ENCODE measurements at places on chromosomes 3 and 15.

GRCh38 chr3:140439527-140439926 lies 238.3 kb upstream of the TRIM42 start:
- DNase-seq: no peak

- no peak for DNase-seq
Observed at GRCh38 chr15:89172921-89173320, 48.5 kb downstream of the RLBP1 start.

DNA sequence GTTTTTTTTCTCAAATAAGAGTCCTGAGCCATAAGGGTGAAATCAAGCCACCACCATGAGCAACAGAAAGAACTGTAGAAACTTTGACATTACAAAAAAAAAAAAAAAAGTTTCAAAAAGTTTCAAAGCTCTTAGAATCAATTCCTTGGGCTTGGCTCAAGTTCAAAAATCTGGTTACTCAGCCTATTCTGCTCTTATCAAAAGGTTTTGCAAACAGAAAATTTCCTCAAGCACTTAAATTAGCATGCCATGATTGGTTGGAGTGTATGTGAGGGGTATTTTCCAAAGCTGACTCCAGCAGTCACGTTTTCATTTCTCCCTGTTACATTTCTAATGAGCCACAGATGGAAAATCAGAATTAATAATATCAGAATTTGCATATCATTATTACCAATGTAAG lies 12.1 kb upstream of the PEX5L start:
- no peak for DNase-seq

GRCh38 chr3:167091226-167091625 lies 288.9 kb downstream of the ZBBX start:
- DNase-seq: no peak

DNA sequence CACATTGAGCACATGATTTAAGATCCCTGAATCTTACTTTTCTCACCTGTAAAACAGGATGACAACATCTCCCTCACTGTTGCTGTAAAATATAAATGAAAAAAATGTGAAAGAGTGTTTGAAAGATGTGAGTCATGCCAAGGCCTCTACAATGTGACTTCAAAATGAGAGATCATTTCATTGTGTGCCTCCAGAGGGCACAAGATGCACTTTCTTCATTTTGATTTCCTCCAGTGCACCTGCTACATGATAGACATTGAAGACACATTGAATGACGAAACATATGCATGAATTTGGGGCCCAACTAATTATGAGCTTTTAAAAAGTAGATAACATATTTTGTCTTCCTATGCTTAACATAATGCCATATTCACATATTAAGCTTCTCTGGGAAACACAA lies 170.3 kb downstream of the MOBP start:
- no peak for DNase-seq

- no peak for DNase-seq
Observed at GRCh38 chr3:163919154-163919553, 1159.1 kb downstream of the SI start.

DNA sequence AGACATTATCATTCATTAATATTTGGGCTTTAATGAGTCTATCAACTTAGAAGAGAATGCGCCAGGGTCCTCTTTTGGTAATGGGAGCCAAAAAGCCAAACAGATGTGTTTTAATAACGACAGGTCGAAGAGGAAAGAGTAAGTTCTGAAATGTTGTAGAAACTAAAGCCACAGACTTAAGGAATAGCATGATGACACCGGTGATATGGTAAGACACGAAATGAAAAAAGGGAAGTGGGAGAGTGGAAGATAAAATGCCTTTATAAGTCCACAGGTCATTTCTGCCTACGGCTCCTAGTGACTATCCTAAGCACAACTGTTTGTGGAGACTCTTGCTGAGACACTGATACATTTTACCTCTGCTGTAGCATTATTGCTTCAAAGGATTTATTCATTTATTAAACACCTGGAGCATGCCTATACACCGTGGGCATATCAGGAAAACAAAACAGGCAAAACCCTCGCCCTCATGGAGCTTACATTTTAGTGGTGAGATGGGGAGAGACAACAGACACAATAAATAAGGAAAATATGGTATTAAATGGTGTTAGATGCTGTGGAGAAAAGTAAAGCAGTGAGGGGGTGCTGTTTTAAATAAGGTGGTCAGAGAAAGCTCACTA lies 11.7 kb upstream of the CD47 start:
- no peak for DNase-seq

DNA sequence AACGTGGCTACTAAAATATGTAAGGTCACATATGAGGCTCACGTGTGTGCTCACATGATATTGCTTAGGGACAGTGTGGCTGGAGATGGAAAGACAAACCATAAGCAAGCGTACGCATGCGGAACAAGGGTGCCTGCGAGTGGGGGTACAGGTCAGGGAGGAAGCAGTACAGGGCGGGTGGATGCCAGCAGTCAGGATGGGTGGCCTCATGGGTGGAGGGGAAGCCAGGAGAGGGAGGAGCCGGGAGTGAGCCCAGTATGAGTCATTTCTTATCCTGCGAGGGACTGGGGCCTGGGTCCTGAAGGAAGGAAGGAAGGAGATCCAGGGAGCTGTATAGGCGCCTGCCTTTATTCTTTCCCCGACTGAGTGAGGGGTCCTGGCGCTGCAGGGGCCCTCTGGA lies 42.0 kb upstream of the CGNL1 start:
- DNase-seq: no peak

DNA sequence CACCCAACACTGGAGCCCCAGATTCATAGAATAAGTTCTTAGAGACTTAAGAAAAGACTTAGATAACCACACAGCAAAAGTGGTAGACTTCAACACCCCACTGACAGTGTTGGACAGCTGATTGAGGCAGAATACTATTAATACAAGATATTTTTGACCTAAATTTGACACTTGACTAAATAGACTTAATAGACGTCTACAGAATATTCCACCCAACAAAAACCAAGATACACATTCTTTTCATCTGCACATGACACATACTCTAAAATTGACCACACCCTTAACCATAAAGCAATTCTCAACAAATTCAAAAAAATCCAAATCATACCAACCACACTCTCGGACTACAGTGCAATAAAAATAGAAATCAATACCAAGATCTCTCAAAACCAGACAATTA lies 179.8 kb upstream of the TPM1 start:
- no peak for DNase-seq

DNA sequence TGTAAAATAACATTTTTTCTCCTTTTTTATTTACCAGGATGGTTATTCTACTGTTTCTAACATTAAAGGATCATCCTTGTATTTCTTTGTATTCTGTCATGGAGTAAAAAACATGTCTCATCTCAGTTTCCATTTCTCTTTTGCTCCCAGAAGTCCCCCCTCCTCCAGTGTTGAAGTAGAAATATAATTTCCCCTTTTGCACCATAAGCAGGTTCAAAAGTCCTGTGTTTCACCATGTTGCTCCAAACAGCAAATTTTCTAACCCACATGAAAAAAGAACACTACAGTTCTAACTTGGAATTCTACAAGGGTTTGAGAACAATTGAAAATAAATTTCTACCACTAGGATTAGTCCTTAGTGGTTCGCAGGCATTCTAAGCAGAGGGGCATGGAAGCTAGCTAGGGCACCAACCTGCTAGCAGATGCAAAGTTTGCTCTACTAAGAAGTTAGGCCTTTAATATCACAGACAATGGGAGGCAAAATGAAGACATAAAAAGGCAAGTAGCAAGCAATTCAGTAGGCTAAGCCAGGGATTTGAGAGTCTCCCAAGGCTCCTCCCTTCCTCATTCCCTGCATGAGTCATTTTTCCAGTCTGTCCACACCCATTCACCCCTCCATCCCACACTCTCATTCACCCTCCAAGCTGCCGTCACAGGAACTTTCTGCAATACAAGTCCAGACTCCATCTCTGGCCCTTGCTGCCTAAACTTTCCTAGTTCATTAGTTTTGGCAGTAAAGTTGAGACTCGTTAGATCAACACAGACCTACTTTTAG lies 2.3 kb upstream of the MBNL1 start:
- DNase-seq: no peak

DNA sequence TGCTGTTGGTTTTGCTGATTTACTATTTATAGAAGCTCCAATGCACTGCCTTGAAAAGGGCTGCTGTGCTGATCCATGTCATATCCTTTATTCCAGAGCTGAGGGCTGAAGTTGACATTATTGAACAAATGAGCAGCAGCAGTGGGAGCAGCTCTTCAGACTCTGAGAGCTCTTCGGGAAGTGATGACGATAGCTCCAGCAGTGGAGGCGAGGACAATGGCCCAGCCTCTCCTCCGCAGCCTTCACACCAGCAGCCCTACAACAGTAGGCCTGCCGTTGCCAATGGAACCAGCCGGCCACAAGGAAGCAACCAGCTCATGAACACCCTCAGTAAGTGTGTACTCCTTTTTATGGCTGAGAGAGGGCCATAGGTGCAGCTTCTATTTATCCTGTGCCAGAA lies 8.8 kb downstream of the EAF1 start:
- DNase-seq: no peak

DNA sequence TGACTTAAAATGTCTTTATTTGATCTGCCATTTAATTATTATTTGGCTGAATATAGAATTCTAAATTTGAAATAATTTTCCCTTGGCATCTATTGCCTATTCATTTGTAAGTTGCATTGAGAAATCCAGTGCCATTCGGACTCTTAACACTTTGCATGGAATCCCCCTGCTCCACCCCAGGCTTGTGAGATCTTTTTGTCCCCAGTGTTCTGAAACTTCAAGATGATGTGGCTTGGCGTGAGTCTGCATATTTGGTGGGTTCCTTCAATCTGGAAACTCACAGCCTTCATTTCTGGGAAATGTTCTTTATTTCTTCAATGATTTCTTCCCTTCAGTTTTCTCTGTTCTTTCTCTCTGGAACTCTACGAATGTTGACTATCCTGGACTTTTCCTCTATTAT lies 83.8 kb upstream of the BLM start:
- DNase-seq: no peak

GRCh38 chr3:141661229-141662196 lies 76.6 kb upstream of the RNF7 start:
- DNase-seq: no peak

DNA sequence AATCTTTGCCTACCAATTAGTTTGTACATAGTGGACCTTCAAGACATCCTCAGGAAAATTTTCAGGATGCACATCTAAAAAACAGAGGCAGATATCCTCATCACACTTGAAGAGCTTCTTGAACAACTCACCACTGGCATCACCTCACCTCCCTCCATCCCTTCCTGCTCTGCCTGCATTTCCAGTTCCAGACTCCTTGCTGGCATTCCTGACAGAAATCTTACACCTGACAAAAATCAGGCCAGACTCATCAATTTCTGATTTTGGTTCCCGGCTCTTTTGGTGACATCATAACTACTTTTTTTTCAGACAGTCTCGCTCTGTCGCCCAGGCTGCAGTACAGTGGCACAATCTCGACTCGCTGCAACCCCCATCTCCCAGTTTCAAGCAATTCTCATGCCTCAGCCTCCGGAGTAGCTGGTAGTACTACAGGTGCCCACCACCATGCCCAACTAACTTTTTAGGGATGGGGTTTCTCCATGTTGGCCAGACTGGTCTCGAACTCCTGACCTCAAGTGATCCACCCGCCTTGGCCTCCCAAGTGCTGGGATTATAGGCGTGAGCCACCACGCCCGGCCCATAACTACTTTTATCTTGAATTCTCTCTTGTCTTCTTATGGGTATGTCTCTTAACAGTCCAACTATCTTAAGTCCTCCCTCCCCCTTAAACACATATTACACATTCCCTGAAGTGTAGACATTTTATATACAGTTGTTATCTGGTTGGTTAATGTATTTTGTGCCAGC lies 216.6 kb upstream of the IL12A start:
- DNase-seq: no peak

GRCh38 chr15:38074029-38074428 lies 139.6 kb downstream of the TMCO5A start:
- no peak for DNase-seq

DNA sequence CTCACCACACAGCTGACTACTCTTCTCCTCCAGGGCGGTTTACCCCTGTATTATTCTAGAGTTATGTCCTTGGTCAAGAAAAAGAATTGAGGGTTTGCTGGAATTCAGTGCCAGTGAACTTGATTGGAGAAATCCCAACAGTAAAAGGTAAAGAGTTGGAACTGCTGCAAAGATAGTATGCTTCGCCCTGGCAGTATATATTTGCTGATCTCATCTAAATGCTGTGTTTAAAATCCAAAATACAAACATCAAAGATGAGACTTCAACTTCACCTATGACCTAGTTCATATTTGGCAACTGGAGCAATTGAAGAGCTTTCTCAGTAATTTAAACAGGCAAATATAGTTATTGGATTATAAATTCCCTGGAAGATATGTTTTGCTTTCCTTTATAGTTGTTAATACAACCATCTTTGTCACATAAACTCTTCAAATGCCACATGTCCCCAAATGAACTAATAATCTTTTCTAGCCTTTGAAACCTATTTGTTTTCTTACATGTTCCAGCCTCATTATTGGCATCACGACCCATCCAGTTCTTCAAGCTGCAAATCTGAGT lies 6.5 kb downstream of the KCNH8 start:
- DNase-seq: no peak
